Left lung (tissue), 14 donors: ENCODE measurements at places on chromosomes 1 and 21.

DNA sequence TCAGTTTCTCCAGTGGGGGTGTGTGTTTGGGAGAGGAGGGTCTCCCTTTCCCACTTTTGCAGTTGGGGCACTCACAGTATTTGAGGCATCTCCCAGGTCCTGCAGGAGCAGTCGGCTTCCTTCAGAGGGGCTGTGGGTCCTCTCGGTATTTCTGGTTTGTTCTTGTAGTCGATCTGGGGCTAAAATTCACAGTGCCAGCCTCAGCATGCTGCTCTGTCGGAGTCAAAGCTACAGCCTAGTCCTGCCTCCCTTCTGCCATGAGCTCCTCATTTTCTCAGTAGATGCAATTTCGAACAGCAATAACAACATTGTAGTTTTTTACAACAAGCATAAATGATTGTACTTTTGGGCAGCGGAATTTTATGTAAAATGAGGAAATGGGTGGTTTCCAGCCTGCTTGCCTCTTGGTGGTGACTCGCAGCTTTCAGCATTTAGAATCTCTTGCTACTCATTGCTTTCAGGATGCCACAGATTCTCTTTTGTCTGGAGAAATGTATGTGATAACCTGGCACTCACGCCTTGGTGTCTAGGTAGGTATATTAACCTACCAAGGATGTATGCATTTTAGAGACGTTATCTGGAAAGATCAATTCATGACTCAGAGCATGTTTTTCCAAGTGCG is 82.4 kb upstream of the C21orf91 start:
- no peak for DNase-seq

DNA sequence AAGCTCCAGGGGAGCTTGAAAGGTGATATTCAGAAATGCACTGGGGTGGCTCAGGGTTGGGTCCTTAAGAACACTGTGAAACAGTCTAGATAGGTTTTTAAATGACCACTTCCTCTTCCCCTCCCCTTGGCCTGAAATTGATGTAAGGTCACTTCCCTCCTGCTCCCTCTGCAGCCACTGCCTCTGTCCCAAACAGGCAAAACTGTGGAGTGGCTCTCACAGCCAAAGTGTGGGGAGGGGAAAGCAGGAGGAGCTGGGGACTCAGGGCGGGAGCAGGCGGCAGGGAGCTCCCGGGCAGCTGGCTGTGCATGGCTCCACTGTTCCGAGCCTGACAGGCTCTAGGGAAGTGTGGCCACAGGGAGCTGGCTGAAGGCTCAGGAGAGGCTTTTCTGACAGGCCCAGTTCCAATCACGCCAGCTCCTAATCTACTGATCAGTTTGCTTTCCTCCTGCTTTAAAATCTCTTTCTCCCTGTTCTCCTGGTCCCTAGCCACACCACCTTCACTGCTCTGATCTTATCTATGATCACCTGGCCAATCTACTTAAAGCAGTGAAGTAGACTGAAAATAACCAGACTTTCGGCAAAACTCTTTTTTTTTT is 5.1 kb upstream of the CSRP1 start:
- no peak for DNase-seq

DNA sequence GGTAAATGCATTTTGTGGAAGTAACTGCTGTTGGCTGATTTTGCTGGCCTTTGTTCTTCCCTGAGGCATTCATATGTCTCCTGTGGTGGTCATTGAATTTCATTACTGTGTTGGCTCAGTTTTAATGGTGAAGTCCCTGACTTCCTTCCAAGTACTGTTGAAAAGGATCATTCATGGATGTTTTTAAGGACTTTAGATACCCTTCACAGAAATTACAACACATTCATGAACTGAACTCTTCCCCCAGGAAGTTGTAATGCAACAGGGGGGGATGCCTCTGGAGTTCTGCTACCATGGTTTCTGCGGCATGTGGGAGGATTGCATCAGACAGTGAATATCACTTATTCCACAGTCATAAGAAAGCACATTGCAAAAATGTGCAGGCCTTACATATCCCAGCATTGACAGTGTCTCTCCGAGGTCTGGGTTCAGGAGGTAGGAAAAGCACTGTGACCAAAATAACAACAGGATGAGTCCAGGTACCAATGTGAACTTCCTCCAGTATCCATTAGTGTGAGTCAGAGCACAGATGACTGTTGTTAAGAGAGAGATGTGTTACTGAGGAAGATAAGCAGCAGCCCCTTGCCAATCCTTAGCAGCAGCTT is 2.1 kb upstream of the RAB3GAP2 start:
- no peak for DNase-seq

DNA sequence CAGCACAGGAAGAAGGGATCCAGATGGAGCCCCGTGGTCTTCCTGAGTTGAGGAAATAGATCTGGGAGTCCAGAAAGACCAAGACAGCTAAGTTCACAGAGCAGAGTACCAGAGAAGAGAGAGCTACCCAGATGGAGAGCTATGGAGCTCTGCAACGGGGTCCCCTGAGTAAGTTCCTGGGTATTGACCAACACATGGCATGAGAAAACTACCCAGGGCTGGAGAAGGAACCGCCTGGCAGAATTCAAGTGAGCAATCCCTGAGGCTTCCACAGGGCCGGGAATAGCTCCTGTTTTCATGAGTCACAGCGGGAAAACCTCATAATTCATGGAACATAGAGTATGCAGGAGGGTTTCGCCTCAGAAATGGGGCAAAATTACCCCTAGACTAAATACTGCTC is 19.7 kb downstream of the STPG1 start:
- no peak for DNase-seq

DNA sequence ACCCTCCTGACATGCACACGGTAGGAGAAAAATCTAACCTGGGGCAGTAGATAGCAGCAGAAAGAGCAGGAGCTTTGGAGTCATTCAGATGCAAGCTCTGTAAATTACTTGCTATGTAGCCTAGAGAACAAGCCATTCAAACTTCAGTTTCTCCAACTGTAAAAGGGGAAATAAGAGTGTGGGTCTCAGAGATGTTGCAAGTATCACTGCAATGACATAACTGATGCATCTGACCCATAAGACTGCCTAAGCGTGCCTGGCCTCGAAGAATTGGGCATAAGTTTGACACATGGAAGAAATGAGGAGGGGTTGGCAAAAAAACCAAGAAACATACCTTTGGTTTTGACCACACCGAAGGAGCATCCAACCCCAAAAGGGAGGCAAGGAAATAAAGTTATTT is 5.2 kb downstream of the AK2 start:
- no peak for DNase-seq

- DNase-seq = peak; percentile 78
Measured at GRCh38 chr1:184483101-184483683, 96.4 kb downstream of the C1orf21 start.

DNA sequence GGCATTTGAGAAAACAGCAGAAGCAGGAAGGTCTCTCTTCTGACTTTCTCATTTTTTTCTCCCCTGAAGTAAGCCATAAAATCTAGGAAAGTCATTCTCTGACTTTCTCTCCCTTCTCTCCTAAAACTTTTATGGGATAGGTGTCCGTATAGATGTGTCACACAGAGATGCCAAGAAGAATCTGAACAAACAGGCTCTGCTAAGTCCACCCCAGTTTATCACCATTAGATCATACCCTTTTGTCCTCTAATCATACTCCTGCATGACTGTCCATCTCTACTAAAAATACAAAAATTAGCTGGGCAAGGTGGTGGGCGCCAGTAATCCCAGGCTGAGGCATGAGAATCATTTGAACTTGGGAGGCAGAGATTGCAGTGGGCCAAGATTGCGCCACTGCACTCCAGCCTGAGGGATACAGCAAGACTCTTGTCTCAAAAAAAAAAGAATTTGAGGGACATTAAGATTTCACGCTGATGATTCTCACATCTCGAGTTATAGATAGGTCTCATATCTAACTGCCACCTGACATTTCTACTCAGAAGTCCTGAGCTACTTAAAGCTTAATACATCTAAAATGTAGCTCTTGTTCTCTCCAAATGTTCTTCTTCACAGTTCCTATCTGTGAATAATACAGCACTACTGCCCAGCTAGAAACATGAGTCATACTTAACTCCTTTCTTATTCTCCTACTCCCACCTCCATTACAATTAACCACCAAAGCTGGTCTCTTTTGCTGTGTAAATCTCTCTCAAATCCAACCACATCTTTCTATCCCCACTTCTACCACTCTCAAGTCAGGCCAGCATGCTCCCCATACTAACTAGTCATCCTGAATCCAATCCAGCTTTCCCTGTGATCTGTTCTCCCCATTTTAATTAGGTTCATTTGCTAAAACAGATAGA is 47.7 kb downstream of the ZNF644 start:
- DNase-seq = no peak

GRCh38 chr1:53634571-53634979 is 104.4 kb downstream of the GLIS1 start:
- DNase-seq = no peak

GRCh38 chr21:28513428-28513827 is 479.2 kb downstream of the LTN1 start:
- no peak for DNase-seq

DNA sequence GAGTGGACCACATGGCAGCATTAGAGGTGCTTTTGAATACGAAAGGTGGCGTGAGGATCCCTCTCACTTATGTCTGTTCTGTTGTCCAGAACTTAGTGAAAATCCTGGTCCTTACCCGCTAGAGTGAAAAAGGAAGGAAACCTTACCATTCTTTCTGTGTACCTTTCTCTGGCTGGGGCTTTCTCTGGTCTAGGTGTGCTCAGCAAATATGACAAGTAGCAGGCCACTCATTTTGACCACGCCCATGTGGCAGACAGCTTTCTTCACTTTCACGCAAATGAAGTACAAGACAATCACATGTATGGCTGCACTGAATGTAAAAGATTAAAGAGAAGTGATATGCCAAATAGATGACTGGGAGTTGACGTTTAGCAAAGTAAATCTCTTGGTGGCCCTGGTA is 131.9 kb downstream of the FGGY start:
- no peak for DNase-seq

DNA sequence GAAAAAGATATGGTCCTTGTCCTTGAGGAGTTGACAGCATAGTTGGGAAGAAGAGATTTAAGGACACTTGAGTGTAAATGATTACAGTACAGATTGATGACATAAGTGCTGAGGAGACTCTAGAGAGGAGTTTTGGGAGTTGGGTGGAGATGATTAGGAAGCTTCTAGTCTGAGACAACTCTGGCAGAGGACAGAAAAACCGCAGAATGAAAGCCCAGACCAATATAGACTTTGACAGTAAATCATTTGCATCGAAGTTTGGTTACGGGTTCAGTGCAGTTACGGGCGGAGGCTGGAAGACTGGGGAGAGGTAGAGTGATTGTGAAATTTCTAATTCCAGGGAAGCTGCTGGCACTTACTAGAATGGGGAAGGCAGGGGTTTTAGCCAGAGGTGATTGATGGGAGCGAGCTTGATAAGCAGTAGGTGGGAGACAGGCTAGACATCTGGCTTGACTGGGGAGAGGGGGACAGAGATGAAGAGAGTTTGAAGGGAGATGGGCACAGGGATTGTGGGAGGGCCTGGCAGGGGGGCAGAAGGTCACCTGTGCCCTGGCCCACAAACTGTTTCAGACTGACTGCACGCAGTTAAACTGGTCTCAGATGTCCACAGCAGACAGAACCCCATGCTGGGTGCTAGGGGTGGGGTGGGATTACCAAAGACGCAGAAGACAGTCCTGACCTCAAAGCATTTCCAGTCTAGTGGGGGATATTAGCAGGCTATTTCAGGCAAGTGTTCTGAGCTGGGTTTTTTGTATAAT is 20.1 kb downstream of the SH2D2A start:
- no peak for DNase-seq

DNA sequence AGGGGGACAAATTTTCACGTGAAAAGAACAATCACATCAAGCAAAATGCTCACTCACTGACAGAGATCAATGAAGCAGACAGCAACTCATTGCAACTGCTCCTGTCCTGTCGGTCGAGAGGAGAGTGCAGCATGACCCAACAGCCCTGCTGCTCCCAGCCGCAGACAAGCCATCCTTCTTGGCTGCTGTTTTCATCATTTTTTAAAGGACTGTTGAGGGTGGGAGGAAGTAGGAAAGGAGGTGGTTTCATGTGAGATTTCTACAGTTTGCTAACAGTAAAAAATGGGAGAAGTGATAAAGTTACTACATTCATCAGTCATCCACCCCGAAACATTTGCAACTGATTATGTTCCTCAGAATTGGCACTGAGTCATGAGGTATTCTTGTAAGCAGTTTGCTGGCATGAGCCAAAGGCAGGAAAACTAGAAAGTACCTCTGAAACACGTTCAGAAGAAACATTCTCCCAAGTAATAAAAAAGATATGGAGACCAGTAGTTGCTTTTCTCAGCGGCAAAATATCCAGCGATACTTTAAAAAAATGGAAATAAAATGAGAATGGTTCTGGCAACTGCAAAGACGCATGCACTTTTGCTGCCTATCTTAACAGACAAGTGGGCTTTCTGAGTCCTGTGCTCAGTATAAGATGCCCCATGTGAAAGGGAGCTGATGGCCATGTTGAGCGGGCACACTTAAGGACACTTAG is 72.0 kb upstream of the CLDN14 start:
- DNase-seq = no peak

DNA sequence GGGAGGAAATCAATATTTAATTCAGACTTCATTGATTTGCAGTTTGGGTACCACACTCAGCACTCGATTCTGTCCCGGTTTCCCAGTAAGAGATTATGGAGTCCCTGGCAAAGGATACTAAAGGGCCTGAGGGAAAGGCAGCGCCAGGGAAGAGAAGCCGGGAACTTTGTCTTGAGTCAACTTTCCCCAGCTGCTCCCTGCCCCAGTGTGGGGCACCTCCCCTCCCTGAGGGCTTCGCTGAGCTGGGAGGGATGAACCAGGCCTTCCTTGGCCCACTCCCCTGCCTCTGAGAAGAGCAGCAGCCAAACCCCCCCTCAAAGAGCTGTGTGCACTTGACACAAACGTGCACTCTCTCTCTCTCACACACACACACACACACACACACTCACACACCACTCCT is 32.6 kb downstream of the OPTC start:
- DNase-seq = no peak

DNA sequence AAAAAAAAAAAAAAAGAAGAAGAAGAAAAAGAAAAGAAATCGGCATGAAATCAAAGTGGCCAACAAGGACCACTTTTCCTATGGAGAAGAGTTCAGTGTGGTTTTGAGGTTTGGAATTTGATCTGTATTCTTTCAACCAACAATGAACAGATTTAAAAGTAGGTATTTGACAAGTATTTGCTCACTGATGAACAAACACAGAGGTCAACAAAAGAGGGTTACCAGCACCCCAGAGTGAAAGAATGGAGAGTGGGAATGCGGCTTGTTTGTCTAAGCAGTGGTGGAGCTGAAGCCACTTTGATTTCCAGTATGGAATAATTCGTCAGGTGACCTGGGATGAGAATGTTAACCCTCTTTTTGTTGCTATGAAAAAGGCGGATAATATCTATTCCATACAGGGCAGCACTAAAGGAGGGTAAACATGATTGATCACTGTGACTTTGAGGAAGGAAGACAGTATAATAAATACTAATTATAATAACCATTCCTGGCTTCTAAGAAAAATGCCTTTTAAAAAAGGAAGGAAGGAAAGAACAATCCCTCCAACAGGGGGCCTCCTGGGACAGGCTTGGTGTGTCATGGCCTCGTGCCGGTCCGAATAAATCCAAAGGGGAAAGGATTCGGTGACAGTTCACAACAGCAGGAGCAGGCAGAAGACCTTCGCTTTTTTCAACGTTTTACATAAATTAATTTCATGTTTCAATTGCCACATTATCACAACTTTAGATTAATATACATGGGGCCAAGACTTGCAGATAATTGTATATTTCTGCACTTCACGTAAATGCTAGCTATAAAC is 37.2 kb upstream of the SIM2 start:
- no peak for DNase-seq
